RCC 7860 (cell line): ENCODE measurements at places on chromosomes 1 and 21.

GRCh38 chr1:85047144-85047471 lies 1.2 kb downstream of the MCOLN3 start:
- DNase-seq = no peak

DNA sequence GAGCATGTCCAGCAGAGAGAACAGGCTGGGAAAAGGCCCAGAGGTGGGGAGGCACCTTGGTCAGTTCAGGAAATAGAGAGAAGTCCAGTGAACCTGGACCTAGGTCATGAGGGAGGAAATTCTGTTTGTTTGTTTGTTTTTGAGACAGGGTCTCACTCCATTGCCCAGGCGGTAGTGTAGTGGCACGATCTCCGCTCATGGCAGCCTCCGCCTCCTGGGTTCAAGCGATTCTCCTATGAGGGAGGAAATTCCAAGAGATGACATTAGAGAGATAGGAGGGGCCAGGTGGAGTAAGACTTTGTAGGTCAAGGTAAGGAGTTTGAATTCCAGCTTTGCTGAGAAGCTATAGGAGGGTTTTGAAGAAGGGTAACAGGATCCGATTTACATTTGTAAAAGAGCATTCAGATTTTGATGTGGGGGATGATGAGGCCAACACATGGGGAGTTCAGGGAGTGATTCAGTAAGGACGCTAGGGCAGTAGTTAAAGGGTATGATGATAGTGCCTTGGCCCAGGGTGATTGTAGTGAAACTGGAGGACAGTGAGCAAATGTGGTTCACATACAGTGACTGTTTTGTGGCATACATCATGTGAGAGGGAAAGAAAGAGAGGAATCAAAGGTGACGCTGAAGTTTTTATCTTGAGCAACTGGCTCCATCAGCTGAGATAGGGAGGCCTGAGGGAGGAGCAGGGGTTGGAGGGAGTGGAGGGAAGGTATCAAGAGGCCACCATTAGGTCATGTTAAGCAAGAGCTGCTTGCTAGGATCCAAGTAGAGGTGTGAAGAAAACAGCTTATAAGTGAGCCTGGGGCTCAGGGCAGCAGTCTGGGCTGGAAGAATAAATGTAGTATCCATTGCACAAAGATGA lies 8.3 kb upstream of the TRABD2B start:
- DNase-seq = no peak

- DNase-seq = no peak
These were observed 1350.4 kb downstream of the AMY1C start for GRCh38 chr1:105100102-105100501.

GRCh38 chr1:173802961-173803360 lies 21.5 kb upstream of the DARS2 start:
- no peak for DNase-seq
